GM12891 (cell line): ENCODE measurements at places on chromosomes 16 and 17.

DNA sequence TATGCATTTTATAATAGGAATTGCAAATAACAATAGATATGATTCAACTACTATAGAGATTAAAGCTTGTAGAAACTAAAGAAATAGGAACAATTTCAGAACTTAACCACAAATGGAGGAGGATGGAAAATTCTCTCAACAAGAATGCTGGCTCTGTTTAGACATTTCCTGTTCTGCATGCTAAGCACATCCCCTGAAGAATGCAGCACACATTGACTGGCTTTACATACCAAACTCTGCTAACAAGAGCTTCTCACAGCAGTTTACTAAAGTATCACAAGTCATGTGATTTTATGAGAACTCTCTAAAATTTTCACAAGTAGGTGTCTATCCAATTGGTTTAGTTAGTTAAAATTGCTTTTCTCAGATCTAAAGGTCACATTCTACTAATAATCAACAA lies 85.2 kb downstream of the SPAG9 start:
- DNase-seq: no peak

- no peak for DNase-seq
Observed at GRCh38 chr17:17944743-17945142, 27.5 kb downstream of the TOM1L2 start.

GRCh38 chr16:84714028-84714427 lies 14.2 kb downstream of the USP10 start:
- DNase-seq: no peak

- DNase-seq: no peak
Observed at GRCh38 chr17:61551255-61551742, 39.7 kb downstream of the NACA2 start.

DNA sequence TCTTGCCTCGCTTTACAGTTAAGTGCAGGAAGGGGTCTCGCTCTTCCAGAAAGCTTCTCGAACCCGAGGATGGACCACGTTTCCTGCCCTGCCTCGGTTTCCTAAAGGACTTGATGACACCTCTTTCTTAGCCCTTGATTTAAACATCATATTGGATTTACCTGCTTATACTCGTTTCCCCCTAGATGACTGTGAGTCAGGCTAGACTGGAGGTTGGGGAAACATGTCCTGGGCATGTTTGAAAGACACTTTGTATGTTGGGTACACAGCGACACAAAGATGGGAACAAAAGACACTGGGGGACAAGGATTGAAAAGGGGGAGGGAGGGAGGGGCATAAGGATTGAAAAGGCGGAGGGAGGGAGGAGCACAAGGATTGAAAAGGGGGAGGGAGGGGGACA lies 30.0 kb downstream of the SDK2 start:
- no peak for DNase-seq

GRCh38 chr17:32116937-32117336 lies 25.4 kb upstream of the RHOT1 start:
- DNase-seq: no peak
